ENCODE measurements at places on chromosomes 11 and 22.

- DNase-seq: no peak
Measured at GRCh38 chr22:43520632-43521039, 108.8 kb downstream of the MPPED1 start.

- DNase-seq: no peak
Measured at GRCh38 chr11:71246559-71246958, 5.8 kb downstream of the SHANK2 start.

GRCh38 chr11:107623183-107623582 is 32.2 kb downstream of the ELMOD1 start:
- DNase-seq: no peak

- no peak for DNase-seq
Measured at GRCh38 chr22:43878079-43878795, 13.6 kb downstream of the PNPLA5 start.

DNA sequence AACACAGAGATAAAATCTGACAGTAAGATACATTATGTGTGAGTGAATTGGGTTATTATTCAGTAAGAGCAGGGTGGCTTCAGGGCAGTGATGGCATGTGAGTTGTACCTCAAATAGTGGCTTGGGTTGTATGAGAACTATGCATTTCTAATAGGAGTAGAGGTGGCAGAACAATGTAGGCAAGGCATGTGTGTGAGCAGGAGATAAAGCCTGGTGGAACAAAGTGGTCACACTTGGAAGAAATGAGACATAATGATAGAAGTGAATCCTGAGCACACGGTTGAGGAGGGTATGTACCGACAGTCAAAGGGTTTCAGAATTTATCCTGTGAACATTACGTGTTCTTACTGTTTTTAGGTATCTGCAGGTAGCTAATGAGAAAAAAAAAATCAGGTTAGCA is 159.3 kb downstream of the CASP12 start:
- no peak for DNase-seq

GRCh38 chr22:48566741-48567140 is 1260.9 kb downstream of the BRD1 start:
- DNase-seq: no peak

GRCh38 chr11:69641681-69642548 is 959 bp downstream of the CCND1 start:
- DNase-seq: no peak

- no peak for DNase-seq
Measured at GRCh38 chr11:85725510-85726258, 39.7 kb upstream of the CCDC89 start.

GRCh38 chr11:133300666-133301065 is 231.6 kb downstream of the OPCML start:
- no peak for DNase-seq

GRCh38 chr11:3735827-3736226 is 61.5 kb downstream of the NUP98 start:
- DNase-seq: no peak

- DNase-seq: no peak
Measured at GRCh38 chr11:95592471-95592870, 197.1 kb downstream of the FAM76B start.

DNA sequence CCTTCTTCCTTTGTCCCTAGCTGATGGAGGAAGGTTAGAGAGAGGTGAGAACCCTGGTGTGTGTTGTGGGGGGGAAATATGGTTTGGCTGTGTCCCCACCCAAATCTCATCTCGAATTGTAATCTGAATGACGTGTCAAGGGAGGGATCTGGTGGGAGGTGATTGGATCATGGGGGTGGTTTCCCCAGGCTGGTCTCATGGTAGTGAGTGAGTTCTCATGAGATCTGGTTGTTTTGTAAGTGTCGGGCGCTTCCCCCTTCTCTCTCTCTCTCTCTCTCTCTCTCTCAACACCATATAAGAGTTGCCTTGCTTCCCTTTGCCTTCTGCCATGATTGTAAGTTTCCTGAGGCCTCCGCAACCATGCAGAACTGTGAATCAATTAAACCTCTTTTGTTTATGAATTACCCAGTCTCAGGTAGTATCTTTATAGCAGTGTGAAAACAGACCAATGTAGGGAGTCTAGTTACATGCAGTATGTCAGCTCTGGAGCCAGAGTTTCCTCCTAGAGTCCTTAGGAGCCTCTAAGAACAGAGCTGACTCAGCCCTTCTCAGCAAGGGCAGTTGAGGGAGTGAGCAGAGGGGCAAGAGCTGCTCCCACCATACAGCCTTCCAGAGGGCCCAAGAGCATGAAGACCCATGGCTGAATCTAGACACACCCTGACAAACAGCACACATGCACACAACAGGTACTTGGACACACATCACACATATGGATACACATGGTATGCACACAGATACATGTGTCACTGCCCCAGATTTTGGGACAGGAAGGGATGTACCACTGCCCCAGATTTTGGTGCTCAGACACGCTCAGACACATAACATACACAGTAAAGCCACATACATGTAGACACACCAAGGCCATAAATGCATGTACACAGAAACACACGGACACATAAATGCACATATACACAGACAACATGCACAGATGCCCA is 12.9 kb upstream of the LRRC32 start:
- DNase-seq: no peak

GRCh38 chr11:14190992-14191778 is 167.8 kb downstream of the RRAS2 start:
- no peak for DNase-seq

DNA sequence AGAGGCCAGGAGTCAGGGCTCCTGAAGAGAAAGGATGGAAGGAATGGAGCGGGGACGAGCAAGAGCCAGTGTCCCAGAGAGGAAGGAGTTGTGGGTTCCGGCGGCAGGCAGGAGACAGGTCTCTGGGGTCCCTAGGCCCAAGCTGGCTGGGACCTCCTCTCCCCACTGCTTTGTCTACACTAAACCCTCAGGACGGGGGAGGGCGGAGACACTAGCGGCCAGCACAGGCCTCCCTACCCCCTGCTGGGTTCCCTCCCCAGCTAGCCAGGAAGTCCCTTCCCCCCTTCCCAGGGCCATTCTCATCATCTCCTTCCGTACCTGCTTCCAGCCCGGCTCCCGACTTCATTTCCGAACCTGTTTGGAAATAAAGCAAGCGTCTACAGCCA is 79.5 kb downstream of the ST3GAL4 start:
- no peak for DNase-seq

- no peak for DNase-seq
Measured at GRCh38 chr22:19884954-19885751, 30.5 kb upstream of the GNB1L start.

GRCh38 chr11:128608746-128609407 is 21.5 kb upstream of the ETS1 start:
- no peak for DNase-seq

- no peak for DNase-seq
Measured at GRCh38 chr11:103420593-103420992, 311.4 kb downstream of the DYNC2H1 start.

DNA sequence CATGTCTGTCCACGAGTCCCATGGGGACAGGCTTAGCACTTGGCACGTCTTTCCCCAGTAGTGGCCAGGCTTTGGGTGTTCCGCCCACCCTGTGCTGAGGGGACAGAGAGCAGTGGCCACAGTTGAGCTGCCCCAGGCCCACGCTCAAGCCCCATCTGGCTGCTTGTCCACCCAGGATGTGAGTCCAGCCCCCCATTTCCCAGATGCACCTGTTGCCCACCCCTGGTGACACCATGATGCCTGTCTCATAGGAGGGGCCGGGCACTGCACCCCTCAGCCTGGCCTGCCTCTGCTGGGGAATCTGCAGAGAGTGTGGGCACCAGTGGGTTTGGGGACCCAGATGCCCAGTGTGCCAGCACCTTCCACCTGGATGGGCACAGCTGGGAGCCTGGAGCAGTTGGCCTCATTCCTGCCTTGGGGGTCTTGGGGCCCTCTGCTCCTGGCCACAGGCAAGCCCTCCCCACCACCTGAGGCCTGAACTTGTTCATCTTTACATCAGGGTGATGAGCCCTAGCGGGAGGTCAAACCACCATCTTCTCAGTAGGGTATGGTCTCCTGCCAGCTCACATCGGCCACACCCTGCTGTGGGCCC is 5.7 kb downstream of the SIGIRR start:
- DNase-seq: no peak

DNA sequence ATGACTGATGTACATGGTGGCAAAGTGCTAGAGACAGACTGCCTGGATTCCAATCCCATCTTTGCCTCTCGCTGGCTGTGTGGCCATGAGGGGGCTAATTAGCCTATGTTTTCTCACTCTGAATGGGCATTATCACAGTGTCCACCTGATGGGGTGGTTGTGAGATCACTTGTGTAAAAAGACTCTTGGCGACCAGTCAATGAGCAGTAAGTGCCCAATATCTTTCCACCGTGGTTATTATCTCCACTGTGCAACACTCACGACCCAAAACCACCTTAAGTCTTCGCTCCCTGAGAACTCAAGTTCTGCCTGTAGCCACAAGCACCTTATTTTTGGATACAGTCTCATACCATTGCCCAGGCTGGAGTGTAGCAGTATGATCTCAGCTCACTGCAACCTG is 52.1 kb downstream of the PLEKHA7 start:
- DNase-seq: no peak

DNA sequence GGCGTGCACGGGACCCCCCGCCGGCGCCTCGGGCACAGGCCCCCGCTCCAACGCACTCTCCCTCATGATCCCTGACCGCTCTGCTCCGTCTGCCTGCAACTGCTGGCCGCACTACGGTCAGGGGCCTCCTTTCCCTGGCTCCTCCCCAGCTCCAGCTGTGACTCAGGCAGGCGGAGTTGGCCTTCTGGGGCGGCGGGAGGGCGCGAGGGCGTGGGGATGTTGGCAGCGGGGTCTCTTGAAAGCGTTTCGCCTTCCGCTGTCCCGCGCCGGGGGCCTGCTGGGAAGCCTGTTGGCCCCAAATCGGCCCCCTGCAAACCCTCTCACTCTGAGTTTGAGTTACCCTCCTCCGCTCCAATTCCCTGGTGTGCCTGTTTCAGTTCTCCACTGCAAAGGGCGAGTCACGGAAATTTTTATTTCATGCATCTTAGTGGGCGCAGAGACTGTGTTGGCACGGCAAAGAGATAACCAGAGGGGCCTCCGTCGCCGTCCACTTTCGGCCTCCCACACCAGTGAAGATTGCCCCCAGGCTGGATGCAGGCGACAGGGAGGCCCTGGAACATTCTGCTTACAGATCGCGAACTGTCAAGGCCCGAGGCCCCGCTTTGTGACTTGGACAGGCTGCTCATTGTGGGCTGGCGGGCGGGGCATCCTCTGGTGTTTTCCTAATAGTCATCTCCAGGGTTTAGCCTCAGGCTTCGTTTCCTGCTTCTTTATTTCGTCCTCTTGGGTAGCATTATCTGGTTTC is at the start of gene CAVIN3:
Gene CAVIN3, minus strand, starts transcription at position 91 of the 745 bp plus-strand sequence. Its CDS starts 25 bp downstream, at position 66.
- DNase-seq: no peak

DNA sequence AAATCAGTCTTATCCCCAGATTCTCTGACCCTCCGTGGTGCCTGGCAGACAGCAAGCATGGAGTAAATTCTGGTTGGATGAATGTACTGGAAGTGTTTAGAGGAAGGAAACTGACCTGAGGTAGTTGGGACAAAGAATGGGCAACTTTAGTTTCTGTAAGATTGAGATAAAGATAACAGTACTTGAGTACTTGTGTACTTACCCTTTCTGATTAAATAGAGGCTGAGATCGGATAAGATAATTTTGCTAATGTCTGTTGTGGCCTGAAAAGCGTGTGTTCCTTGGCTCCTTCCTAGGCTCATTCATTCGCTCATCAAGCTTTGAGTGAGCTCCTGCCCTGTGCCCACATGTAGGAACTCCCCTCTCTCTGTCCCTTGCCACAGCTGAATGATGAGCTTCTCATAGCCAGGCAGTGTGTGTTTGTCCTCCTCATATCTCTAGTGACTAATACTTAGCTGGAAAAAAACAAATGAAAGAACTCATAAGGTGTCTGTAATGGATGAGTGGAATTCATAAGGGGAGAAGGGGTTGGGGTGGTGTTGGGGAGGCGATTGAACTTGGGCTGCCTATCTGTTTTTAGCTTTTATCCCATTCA is 118.1 kb downstream of the DBX1 start:
- DNase-seq: no peak

- DNase-seq: no peak
Measured at GRCh38 chr22:27558658-27559371, 242.7 kb downstream of the MN1 start.

- DNase-seq: no peak
Measured at GRCh38 chr11:20592741-20593140, 6.7 kb upstream of the SLC6A5 start.

DNA sequence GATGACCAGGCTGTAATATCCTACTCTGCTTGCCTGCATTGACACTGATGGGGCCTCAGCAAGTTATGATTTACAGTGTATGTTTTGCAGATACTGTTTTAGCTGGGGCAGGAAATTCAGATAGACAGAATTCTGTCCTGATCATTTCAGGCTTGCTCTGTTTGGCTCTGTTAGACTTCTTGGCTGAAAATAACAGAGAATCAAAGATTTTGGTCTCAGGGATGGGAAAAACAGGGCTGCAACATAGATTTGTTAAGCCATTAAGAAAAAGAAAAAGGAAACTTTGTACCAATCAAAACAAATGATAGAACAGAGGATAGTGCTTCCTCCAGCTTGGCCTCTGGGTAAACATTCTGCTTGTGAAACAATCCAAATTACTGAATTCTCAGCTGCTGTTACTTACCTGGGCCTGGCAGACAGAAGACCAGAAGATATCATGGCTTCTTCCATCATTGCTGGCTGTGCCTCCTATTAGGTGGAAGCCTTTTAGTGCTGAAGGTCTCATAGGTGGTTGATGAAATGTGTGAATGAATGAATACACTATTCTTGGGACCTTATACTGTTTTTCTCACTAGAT is 22.0 kb downstream of the ZNRF3 start:
- no peak for DNase-seq
